ENCODE measurements at places on chromosomes 2 and 18.

- no peak for DNase-seq
Measured at GRCh38 chr2:60516383-60516811, 37.1 kb downstream of the BCL11A start.

- no peak for DNase-seq
Measured at GRCh38 chr18:58660915-58661314, 10.3 kb upstream of the MALT1 start.

DNA sequence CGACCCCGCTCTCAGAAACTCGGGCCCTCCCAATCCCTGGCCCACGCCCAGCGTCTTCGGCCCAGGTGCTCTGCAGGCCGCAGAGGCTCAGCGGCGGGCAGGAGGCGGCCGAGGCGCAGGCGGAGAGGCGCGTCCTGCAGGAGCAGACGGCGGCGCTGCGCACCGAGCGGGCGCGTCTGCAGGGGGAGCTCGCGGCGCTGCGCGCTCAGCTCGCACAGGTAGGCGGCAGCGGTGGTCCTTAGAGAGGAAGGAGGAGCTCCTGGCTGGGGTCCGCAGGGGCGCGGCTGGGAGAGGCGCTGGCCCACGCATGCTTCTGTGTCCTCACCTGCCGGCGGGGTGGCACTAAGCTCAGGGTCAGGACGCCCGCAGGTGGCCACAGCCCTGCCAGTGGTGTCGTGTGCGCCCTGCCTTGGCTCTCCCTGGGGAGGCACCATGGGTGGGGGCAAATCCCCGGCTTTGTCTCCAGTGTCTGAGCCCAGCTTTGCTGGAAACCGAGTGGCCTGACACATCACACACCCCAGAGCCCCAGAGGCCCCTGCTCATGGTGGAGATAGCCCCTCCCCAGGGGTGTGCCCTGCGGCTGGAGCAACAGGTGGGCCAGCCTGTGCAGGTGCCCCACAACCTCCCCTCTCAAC lies 14.9 kb upstream of the SNED1 start:
- no peak for DNase-seq

GRCh38 chr2:15819562-15820256 lies 120.6 kb upstream of the MYCN start:
- DNase-seq = no peak

DNA sequence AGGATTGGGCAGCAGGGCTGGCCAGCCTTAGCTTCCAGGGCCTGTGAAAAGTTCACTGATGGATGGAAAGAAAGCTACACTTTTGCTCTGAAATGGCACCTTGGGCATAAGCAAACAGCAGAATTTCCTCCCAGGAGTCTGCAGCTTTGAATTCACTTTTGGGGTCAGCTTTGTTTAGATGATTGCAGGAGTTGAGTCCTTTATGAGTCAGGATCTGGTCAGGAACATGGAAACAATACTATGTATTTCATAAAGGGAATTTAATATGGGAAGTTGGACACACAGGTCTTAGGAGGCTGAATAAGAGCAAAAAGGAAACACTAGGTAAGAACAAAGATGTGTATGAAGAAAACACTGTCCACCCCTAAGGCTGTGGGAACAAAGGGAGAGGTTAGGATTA lies 345.3 kb downstream of the TSN start:
- no peak for DNase-seq

- no peak for DNase-seq
Measured at GRCh38 chr18:6797171-6797570, 67.7 kb downstream of the ARHGAP28 start.

DNA sequence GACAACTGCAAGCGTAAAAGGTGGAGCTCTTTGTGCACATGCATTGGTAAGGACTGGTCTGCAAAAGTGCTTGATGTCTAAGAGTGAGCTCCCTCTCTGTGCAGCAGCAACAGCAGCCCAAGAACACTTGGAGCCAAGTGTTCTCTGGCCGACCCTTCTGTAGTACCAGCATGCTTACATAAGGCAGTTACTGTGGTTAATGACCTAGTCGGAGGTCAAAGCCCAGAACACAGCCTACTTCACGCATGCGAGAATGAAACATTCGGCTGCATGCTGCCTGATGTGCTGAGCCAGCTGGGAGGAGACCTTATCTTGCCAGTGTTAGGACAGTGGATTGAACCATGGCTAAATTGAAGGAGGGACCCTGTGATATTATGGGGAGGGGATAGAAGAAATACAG lies 21.3 kb downstream of the NCAPH start:
- no peak for DNase-seq

DNA sequence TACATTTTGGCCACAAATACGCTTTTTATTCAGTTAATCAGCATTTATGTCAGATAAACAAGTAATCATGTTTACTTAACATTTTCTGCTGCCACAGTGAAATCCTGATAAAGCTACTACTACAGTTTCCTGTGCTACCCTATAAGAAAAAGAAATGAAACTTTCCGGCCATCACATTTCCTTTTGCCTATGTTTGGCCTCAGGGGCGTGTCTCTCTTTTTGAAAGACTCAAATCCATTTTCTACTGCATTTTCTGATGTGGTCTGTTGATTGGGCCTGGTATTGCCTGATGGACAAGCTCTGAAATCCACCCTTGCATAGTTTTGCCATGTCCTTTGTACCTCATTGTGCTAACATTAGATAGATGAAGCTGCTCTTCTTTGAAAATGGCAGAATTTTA lies 152.6 kb downstream of the AGPS start:
- DNase-seq = no peak

GRCh38 chr2:221914334-221914880 lies 342.3 kb upstream of the EPHA4 start:
- DNase-seq = no peak

DNA sequence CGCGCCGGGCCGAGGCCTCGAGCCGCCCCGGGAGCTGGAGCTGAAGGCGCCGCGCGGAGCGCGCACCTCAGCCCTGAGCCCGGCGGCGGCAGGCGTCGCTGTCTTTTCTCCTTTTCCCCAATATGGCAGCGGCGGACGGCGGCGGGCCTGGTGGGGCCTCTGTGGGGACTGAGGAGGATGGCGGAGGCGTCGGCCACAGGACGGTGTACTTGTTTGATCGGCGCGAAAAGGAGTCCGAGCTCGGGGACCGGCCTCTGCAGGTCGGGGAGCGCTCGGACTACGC lies 369 bp downstream of the SMCHD1 start:
- DNase-seq = no peak

- DNase-seq = no peak
Measured at GRCh38 chr2:68475110-68475509, 7.7 kb downstream of the APLF start.

DNA sequence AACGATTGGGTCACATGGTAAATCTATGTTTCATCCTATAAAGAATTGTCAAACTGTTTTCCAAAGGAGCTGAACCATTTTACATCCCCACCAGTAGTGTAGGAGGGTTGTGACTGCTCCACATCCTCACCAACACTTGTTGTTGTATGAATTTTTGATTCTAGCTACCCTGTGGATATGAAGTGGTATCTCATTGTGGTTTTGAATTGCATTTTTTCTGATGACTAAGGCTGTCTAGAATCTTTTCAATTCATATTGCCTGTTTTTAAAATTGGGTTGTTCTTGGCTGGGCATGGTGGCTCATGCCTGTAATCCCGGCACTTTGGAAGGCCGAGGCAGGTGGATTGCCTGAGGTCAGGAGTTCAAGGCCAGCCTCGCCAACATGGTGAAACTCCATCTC lies 44.5 kb downstream of the TXNL1 start:
- no peak for DNase-seq

DNA sequence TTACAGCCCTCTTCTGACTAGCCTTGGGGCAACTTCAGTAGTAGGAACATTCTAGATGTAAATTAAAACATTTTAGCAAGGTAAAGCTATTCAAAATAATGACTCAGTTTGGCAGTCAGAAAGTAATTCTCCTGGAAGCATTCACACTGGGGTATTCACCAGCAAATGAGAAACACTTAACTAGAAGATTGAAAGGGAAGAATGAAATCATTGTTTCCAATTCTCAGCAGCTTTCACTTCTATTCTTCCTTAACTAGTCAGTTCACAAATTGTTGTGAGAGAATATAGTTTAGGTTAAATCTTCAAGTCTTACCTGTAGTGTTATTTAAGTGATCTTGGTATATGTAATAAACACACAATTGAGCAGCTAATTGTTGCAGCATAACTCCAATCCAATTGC lies 1135.6 kb upstream of the FAM98A start:
- DNase-seq = no peak

DNA sequence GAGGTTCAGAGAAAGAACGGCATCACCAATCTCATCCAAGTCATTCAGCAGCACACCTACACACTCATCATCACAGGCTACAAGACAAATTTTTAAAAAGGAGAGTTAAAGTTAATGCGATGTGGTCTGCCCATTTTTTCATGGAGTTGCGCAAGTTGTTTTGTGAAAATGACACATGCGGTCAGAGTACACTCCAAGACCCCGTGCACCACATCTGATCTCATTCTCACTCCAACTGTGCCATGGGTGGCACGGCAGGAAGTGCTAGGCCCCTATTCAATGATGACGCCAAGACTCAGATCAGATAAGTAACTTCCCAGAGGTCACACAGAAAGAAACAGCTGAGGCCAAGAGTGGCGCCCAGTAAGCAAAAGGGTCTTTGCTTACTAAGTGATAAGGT lies 119.8 kb downstream of the LAMA1 start:
- DNase-seq = no peak

- no peak for DNase-seq
Measured at GRCh38 chr2:172877826-172878225, 142.2 kb downstream of the RAPGEF4 start.

DNA sequence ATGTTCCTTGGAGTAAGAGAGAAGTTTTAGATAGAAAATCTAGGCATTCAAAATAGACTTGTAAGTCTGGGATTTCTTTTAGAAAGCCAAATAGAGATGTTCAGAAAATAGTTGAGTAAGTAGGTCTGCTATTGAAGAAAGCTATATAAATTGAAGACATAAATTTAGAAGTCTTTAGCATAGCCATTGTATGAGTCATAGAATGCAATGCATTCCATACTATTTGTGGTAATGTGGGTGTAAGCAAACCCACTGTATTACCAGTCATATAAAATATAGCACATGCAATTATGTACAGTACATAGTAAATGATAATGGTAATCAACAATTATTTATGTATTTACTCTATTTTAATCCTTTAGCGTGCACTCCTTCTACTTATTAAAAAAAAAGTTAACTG lies 14.1 kb downstream of the MC4R start:
- DNase-seq = no peak

DNA sequence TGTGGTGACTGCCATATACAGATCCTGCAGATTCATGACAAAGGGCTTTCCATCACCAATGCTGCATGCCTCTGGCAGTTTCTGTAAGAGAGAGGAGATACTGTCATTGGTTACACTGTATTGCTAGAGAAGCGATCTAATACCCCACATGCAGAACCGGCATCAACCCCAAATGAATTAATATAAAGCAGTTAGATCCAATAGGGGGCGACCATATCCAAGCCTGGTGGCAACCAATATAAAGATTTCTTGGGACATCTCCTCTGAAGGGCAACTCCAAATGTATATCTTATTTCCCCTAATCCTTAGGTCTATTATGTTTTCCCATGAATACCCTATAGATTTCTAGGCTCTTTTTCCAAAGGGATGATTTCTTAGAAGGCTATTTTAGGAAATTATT lies 17.4 kb upstream of the IHH start:
- no peak for DNase-seq

DNA sequence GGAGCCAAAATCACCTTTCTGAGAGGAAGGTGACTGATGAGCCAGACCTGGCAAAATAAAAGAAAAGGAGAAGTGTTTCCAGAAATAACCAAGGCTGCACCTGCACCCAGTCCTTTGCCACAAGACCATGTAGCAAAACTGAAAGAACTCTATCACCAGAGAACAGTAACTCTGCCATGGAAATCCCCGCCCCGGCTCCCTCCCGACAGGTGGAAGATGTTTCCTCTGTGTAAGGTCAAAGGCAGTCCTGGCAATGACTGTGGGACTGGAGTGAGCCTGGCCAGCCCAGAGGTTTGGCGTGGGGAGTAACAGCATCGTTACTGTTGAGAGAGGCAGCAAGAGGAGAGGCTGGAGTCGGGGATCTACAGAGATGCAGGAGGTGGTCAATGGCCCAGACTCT lies 42.3 kb downstream of the SPRED2 start:
- DNase-seq = no peak

DNA sequence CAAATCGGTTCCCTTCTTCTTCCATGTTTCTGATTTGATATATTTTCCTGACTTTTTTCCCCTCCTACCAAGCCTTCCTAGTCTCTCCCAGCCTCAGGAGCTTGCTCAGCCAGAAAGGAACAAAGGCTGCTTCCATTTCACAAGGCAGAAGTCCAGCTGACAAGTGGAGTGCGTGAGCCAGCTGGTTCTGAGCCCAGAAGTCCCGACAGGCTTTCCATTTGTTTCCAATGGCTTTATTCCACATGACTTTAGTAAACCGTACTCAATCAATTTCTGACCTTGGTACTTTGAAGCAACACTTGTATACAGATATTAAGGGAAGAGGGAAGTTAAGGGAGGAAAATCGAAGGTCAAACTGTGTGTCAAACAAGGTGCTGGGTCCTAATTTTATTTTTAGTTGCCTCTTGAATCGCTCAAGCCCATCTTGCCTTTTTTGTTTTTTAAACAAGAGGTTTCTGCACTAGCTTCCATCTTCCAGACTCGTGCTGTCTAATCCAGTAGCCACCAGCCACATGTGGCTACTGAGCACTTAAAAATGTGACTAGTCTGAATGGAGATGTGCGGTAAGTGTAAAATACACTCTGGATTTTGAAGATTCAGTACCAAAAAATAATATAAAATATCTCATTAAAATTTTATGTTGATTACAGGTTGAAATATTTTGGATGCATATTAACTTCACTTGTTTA lies 36.2 kb downstream of the WIPF1 start:
- no peak for DNase-seq

- no peak for DNase-seq
Measured at GRCh38 chr2:115285416-115285815, 843.0 kb downstream of the DPP10 start.

DNA sequence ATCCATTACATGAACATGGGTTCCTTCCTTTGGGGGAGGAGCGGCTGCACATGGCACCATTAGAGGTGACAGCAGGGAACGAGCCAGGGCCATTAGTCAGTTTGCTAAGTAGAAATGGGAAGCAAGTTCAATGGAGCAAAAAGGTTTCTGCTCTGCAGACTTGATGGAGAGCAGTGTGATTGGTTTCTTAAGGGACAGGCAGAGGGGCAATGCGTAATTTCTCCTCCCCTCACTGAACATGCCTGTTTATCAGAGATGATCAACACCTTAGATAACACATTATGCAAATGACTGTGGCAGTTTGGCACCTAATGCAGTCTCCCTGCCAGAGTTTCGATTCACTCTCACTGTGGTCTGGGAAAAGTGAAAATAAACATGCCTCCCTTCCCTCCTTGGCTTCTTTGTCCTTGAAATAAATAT lies 414.5 kb downstream of the STK39 start:
- DNase-seq = no peak

Measured in CD4-positive, alpha-beta T cell treated with Interleukin-4 for 4 hours (primary cell).